Urinary bladder (tissue), 4 donors: ENCODE measurements at places on chromosomes 1 and 21.

GRCh38 chr1:234535763-234536515 lies 57.0 kb upstream of the TARBP1 start:
- no peak for DNase-seq

GRCh38 chr1:162179121-162179520 lies 109.6 kb downstream of the NOS1AP start:
- no peak for DNase-seq

GRCh38 chr1:174247472-174247871 lies 88.2 kb downstream of the RABGAP1L start:
- no peak for DNase-seq

- no peak for DNase-seq
Measured at GRCh38 chr1:222817529-222817928, 2.7 kb downstream of the DISP1 start.

GRCh38 chr1:113438505-113439276 lies 48.4 kb downstream of the MAGI3 start:
- DNase-seq: no peak

DNA sequence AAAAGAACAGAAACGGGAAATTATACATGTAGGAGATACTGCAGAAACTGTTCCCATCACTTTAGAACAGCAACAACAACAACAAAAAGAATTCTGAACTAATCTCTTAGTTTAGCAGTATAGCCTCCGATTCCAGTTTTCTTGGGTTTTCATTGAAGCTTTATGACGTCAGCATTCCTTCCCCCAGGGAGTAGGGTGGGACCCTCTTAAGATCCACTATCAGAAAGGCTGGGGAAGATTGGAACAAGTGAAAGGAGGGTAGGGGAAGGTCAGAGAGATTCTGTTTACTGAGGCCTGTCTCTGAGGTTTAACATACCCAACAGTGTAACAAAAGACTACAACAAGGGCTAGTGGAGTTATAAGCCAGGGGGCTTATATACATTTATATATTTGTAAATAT lies 121.4 kb upstream of the OLFM3 start:
- DNase-seq: no peak

- no peak for DNase-seq
Measured at GRCh38 chr21:29424728-29425127, 126.0 kb downstream of the BACH1 start.
